Right renal pelvis (tissue), 4 donors: ENCODE measurements at places on chromosomes 5 and 9.

DNA sequence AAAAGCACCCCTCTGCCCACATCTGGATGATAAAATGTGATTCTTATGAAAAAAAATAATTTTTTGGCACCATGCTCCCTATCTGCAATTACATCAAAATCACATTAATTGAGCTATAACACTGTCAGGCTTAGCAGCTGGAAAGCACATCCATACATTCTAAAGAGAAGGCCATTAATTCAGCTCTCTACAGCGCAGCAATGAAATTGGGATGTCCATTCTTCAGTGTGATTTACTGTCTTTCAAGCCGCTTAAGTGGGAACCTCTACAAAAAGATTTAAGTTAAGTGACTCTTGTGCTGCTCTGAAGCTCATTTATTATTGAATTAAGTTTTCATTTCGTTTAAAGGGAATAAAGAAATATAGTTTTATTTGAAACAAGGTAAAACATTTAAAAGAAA lies 171.3 kb downstream of the EBF1 start:
- peak; percentile 28 for DNase-seq

DNA sequence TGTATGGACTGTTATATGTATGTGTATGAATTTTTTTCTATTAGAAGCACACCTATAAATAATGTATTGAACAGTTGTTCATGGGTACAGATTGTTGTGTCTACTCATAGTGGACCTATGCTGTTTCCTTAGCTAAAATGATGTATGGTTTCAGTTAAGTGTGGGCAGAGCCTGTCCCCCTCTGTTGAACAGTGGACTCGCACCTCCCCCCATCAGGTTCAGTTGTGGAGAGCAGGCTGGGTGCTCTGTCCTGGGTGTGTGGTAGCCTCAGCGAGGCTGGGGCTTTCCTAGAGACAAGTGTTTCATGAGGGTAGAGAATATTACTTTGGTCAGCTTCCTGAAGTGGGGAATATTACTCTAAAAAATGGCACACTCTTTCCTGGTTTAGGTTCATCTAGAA lies 47.4 kb upstream of the LRRTM2 start:
- DNase-seq: no peak

DNA sequence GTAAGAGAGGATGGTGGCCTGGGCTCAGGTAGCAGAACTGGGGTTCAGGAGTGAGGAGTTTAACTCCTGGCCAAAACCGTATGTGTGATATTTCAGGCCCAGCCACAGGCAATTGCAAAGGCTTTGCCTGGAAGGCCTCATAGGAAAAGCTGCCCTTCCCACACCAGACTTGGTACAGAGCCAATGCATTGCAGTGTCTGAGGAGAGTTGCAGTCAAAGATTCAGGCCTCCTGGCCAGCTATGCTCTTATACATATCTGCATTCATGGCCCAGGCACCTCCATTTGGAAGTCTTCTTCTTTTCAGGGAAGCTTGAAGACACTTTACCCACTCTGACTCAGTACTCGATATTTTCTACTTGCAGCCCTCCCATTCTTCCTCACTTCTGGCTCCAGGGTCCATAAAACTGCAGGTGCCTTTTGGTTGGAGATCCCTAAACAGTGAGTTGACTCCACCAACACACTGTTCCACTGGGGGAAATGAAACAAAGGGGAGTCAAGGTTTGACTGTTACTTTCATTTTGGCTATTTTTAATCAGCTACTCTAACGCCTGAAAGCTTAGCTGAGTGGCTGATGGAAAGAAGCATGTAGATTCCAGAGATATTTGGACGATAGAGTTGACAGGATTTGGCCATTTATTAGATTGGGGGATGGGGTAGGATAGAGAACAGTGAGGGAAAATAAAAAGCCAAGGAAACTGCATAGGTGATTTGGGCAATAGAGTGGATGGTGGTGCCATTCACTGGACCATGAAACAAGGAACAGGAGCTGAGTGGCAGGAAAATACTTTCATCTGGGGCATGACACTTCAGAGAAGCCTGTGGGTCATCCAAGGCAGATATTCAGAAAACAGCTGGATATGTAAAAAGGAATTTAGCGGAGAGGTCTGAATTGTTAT lies 30.6 kb upstream of the IL33 start:
- DNase-seq: no peak

DNA sequence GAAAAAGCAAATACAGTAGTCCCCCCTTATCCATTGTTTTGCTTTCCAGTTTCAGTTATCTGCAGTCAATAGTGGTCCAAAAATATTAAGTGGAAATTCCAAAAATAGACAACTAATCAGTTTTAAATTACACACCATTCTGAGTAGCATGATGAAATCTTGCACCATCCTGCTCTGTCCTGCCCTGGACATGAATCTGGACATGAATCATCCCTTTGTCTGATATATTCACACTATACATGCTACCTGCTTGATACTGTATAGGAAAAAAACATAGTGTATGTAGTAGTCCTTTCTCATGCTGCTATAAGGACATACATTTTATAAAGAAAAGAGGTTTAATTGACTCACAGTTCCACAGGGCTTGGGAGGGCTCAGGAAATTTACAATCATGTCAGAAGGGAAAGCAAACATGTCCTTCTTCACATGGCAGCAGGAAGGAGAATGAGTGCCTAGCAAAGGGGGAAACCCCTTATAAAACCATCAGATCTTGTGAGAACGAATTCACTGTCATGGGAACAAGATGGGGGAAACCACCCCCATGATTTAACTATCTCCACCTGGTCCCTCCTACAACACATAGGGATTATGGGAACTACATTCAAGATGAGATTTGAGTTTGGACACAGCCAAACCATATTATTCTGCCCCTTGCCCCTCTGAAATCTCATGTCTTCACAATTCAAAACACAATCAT lies 153.9 kb downstream of the ARRDC3 start:
- DNase-seq: no peak

- DNase-seq: no peak
These were observed 229.9 kb downstream of the EBF1 start for GRCh38 chr5:158869854-158870253.

GRCh38 chr9:108830272-108830671 lies 25.5 kb downstream of the ACTL7B start:
- DNase-seq: no peak

DNA sequence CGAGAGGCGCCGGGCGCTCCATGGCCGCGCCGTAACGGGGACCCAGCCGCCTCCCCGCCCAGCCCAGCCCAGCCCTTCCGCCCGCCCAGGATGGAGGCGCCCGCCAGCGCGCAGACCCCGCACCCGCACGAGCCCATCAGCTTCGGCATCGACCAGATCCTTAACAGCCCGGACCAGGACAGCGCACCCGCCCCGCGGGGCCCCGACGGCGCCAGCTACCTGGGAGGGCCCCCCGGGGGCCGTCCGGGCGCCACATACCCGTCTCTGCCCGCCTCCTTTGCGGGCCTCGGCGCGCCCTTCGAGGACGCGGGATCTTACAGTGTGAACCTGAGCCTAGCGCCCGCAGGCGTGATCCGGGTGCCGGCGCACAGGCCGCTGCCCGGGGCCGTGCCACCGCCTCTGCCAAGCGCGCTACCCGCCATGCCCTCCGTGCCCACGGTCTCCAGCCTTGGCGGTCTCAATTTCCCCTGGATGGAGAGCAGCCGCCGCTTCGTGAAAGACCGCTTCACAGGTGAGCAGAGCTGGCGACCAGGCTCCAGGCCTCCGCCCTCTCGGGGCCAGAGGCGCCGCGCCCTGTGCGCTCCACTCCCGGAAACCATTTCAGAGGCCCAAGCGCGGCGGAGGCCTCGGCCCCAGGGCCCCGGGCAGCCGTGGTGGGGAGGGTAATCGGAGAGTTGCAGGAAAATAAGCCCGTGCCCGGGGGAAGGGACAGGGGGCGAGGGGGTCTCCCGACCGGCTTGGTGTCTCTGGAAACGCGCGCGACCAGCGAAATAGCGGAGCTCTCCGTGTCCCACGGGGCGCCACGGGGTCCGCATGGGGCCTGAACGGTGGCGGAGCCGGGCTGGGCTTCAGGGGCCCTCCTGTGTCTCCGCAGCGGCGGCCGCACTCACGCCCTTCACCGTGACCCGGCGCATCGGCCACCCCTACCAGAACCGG lies 496 bp downstream of the TLX3 start:
- no peak for DNase-seq

- no peak for DNase-seq
These were observed 23.3 kb downstream of the CLPTM1L start for GRCh38 chr5:1321576-1321975.

DNA sequence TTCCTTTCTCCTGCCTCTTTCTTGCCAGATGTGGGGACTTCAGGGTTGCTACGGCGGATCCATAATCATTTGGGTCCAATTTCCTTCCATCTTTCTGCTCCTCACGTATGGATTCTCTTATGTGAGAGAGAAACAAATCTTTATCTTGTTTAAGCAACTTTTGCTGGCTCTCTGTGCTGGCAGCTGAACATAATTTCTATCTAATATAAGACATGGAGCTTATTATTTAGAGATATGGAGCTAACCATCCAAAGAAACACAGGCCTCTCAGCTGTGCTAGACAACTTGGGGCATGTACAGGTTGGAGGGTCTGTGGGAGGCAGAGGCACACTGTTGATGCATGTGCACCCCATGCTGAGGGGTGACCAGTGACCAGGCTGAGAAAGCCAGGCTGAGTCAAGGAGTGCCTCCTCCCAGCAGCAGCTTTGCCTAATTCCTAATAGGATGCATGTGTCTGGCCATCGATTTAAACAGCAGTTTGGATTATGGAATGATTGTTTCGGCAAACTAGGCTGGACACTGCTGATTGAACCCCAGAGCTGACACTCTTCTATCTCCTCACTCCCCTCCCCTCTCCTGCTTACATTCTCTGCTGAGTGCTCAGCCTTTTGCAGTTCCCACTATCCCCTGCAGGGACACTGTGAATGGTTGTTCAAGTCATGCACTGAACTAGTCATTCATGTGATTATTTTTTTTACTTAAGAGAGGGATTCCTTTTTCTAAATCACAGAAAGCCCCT lies 195.8 kb downstream of the ERCC6L2 start:
- DNase-seq: no peak

DNA sequence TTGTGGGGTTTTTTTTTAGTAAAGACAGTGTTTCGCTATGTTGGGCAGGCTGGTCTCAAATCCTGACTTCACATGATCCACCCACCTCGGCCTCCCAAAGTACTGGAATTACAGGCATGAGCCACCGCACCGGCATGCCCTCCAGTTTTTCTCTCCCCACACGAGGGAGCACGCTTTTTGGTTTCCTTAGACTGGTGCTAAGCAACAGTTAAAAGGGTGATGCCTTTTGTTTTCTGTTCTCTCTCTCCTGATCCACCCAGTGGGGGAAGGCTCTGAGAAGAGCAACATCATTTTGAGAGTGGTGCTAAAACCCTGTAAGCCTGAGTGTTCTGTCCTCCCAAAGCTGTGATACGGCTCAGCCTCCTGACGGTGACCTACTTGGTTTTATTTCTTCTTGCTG lies 146.6 kb downstream of the MAN2A1 start:
- DNase-seq: no peak

DNA sequence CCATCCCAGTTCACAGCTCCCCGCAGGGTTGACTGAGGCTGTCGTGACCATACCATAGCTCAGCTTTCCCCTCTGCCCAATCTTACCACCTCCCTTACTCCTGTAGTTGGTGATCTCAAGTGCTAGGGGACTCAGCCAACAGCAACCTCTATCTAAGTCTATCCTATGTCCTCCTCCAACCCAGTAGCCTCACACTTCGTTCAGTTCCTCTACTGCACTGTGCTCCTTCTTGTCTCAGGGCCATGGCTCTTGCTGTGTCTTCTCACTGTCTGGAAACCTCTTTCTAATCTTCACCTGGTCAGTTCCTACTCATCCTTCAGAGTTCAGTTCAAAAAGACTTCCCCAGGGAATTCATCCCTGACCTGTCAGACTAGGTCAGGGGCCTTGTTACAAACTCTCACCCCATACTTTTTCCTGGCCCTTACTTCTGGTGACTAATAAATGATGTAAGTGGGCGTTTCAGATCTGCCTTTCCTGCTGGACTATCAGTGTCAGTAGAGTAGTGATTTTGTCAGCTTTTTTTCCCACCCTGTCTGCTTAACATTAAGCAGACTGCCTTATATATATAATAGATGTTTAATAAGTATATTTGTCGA lies 53.6 kb upstream of the NR3C1 start:
- DNase-seq: no peak

- DNase-seq: no peak
These were observed 846 bp upstream of the TRAF1 start for GRCh38 chr9:120927269-120928014.

- no peak for DNase-seq
These were observed 98.0 kb downstream of the ENC1 start for GRCh38 chr5:74542482-74542881.

GRCh38 chr5:61919920-61920319 lies 386.1 kb upstream of the KIF2A start:
- DNase-seq: no peak

DNA sequence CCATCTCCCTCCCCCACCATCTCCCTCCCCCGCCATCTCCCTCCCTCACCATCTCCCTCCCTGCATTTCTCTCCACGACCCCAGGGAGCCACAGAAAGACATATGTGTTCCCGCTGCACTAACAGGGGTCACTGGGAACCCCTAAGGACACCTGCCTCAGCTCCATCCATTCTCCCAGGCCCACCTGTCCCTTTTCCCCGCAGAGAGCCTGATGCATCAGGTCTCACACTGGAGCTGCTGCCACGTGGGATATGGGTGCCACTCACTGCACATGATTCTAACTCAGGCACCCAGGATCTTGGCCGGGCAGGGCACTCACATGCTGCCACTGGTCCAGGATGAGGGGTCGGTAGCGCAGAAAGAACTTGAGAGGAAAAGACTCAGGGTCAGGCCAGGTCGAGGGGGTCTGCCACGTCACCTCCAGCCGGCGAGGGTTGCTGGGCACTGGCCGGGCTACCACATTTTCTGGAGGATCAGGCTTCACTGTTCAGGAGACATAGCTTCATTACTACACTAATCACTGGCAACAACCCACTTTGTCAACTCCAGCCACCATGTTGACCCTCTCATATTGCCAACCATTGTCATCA lies 33.2 kb upstream of the ENHO start:
- no peak for DNase-seq

DNA sequence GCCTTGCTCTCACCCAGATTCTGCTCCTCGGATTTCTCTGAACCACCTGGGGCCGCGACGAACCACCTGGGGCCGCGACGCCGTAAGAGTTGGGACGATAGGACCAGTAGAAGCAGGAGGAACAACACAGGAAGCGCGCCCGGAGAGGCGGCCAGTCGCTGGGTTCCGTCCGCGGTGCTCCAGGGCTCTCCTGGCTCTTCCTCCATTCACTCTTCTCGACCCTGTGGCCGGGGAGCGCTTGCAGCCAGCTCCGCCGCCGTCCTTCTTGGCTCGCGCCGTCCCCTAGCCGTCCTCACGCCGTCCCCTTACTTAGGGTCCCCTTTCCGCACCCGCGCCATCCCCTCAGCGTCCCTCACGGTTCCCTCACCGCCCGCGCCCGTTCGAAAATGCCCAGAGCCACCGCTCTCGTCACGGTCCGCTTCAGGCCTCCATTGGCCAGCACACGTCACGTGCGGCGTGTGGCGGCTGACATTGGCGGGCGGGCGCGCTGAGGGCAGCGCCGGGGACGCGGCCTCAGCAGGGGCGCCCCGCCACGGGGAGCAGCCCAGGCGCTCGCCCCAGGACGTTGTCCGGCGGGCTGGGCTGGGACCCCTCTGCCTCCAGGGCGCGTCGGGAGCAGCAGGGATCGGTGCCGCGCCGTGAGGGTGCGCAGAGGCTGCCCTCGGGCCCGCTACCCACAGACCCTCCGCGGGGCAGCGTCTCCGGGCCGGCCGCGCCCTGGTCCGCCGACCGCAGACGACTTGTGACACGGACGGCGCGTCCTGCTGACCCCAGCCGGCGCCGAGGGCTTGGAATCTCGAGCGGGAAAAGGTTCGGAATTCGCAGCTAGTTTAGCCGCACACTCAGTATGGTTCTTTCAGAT lies 53.7 kb upstream of the PTPDC1 start:
- peak; percentile 83 for DNase-seq

- no peak for DNase-seq
These were observed 124.4 kb upstream of the GPR151 start for GRCh38 chr5:146640285-146640896.

GRCh38 chr9:119298076-119298853 lies 71.0 kb downstream of the BRINP1 start:
- DNase-seq: no peak
